ENCODE measurements at places on chromosomes 16 and 17.

GRCh38 chr16:27550582-27550920, 607 bp downstream of the KATNIP start:
- no peak for DNase-seq

GRCh38 chr17:40564195-40564882, 933 bp downstream of the CCR7 start:
- no peak for DNase-seq

DNA sequence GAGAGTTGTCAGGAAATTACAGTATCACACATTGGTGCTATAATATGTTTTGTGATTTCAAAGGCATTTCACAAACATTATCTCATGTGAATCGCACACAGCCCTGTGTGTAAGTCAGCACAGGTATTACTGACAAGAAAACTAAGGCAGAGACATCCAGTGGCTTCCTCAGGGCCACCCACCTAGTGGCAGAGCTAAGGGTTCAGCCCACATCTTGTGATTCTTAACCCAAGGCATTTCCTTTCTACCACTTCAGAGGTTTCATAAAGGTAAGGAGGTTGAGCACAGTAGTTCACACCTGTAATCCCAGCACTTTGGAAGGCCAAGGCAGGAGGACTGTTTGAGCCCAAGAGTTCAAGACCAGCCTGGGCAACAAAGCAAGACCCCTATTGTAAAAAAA, 58.2 kb downstream of the STX8 start:
- DNase-seq: no peak

DNA sequence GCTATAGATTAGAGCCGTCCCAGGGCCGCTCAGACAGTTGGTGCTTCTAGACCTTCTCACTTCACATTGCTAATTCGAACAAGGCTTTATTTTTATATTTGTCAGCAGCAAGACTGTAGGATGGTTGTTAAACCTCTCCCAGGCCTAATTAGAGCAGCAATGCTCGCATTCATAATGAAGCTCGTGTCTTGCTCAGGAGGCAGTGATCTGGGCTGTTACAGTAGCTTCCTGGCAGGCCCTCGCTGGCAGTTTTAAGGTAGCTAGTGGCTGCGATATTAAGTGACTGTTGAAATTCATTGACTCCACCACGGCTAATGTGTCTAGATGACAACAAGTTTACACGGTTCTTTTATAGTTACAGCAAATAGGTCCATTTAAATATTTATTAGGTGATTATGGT, 23.2 kb upstream of the ANKFN1 start:
- DNase-seq: no peak

GRCh38 chr17:787641-788221, 5.6 kb downstream of the MRM3 start:
- no peak for DNase-seq

DNA sequence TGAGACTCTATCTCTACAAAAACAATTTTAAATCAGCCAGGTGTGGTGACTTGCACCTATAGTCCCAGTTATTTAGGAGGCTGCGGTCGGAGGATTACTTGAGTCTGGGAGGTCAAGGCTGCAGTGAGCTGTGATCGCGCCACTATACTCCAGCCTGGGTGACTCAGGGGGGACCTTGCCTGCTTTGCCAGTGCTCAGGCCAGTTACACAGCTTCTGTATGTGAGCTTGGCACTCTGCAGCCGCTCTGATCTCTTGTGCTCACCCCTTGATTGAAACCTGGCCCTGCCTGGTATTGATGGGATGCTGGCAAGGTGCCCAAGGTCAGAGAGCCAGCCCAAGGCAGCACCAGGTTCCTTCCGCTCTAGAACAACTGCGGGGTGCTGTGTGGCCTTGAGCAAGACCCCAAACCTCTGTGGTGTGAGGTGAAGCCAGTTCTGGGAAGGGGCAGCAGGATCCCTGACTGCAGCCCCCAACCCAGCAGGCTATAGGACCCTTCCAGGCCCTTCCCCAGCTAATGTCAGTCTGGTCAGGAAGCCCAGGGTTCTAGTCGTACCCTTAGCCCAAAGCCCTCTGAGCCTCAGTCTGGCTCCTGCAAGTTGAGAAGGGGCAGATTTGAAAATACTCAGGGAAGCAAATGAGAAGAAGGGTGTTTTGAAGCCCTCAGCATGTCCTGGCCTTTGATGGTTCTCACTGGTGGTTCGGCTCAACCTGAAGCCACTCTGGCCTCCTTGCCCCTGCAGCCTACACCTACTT, 18.9 kb downstream of the MMP15 start:
- no peak for DNase-seq

DNA sequence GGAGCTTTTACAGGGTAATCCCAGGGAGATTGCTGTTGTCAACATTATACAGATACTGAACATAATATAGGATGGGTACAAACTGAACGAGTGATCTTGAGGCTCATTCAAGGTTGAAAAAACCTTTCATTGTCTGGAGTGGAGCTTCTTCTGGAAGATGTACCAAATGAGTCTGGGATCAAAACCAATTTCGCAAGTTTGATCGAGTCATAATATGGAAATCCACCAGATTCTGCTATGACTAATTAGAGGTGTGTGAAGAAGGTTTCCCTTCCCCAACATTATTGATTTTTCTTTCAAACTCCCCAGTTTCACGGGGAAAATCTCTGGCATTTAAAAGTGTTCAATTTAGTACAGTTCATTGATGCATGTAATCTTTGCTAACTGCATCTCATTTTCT, 324.1 kb downstream of the ZFHX3 start:
- DNase-seq: no peak

DNA sequence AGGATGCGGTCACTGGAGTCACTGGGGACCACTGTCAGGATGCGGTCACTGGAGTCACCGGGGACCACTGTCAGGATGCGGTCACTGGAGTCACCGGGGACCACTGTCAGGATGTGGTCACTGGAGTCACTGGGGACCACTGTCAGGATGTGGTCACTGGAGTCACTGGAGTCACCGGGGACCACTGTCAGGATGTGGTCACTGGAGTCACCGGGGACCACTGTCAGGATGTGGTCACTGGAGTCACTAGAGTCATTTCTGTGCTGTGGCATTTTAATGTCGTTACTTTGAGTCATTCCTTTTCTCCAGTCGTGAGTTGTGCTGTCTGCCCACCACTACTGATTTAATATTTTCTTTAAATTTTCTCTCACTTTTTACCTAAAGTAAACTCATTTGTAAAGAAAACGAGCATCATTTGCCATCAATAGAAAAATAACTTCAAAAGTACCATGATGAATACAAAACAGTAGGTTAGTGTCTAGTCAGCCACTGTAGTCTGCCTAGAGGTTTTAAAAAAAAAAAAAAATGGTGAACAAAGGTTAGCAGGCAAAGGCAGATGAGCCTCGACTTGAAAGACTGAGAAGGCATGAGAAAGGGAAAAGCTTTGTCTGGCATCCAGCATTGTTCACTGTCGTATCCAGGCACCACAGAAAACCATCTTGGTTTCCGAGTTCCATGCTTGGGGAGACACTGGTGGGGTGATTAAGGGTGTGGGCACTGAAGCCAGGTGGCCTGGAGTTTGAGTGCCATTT, 346.6 kb downstream of the SNX29 start:
- DNase-seq: peak; percentile 3

GRCh38 chr16:23521037-23521743, 10.9 kb upstream of the GGA2 start:
- peak; percentile 29 for DNase-seq

Measured in KBM-7 (cell line).